Activated CD8-positive, alpha-beta memory T cell treated with anti-CD3 and anti-CD28 coated beads, Interleukin-2, amount 10 ng/mL, durations not matched to agents 7 days and 5 days (primary cell): ENCODE measurements at places on chromosomes 16 and 17. TPM values are rescaled to one million over a fixed set of nuclear protein-coding genes. Genes with fewer than 3 reads are reported as not detected.

The RCVRN gene
- not detected for total RNA-seq

The BORCS6 gene
- total RNA-seq = 16.8 TPM

The DPEP1 gene
- not detected for total RNA-seq

The DBF4B gene
- total RNA-seq = 53.2 TPM

The PNMT gene
- total RNA-seq = not detected

The NKD1 gene
- 2.1 TPM for total RNA-seq

The PRSS53 gene
- 6.6 TPM for total RNA-seq

The KCTD19 gene
- total RNA-seq = 1.1 TPM

The CACNG1 gene
- not detected for total RNA-seq

The EVPL gene
- total RNA-seq = not detected

The CCL8 gene
- not detected for total RNA-seq

The PSMD12 gene
- 52.8 TPM for total RNA-seq

The SEPTIN12 gene
- total RNA-seq = not detected

DNA sequence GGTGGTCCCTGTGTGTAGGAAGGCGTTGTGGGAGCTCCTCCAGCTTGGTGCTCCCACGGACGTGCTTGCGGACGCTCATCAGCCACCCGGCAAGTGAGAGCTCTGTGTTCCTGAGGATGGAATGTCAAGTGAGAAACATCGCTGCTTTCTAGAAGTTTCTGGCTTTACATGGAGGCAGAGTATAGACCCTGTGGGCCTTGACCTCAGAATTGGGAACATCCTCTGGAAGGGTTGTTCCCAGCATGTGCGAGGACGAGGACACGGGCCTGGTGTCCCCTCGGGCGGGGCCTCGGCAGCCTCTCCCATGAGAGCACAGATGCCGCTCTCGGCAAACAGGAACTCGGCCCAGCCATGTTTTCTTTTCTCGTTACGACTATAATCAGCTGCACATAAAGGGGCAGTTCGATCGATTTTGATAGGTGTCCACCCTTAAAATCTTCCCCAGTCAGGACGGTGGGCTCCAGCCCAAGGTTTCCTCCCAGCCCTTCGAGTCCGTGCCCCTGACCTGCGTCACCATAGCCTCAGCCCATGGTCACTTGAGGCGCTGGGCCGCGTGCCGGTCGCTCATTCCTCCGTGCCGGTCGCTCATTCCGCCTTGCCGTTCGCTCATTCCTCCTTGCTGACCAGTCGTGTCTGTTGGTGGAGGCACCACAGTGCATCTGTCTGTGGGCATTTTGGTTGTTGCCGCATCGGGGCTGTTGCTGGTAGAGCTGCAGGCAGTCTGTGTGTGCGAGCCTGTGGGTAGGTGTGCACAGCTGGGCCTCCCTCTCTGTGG, 91.3 kb upstream of the ZNF750 start:
- no peak for DNase-seq
- H3K27me3 ChIP-seq = no peaks in the 10 kb centered on the region
- no peaks in the 10 kb centered on the region for H3K4me1 ChIP-seq

DNA sequence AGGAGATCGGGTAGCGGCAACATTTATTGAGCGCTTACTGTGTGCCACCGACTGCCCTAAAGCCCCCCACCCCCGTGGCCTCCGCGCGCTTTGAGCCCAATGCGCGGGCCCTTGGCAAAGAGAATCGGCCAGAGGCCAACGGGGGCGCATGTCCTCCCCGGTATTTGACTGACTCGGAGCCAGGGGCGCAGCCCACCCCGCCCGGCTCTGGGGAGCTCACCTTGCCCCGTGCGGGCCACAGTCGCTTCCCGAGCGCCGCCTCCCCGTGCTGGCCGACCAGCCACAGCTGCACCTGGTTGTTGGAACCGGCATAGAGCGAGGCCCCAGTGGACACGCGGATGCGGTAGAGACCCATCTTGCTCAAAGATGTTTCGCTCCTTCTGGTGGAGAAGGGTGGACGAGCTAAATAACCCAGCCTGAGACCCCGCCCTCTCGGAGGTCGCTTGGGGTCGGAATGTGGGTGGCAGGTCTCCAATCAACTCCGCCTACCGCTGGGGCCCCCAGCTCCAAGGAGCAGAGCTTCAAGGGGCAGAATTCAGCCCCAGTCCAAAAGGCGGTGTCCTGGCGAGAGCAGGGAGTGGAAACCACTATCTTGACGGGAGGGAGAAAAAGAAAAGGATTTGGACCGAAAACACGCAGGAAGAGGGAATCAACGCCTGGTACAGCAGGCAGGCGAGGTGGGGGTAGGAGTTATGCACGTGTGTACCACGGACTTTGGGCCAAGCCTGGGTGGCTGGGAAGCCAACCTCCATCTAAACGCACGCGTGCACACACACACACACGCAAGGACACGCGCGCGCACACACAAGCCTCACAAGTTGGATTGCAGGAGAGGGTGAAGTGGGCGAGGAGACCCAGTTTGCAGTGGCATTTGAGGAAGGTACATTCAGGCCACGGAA, at the start of gene ALOX15:
Gene ALOX15 (minus strand): TSS at position 382 of the 899 bp plus-strand sequence. CDS start 27 bp downstream, at position 355.
- no peak for DNase-seq
- H3K4me3 ChIP-seq = no peak within 1 kb of the TSS
- H3K4me1 ChIP-seq = peaks cover 21% of the 10 kb centered on the region
- peaks cover 81% of the 10 kb centered on the region for H3K27me3 ChIP-seq

GRCh38 chr16:47033176-47033575, 59.7 kb upstream of the DNAJA2 start:
- peaks cover 4% of the 10 kb centered on the region for H3K4me1 ChIP-seq
- H3K27ac ChIP-seq = no peak overlapping the region
- no peak for DNase-seq
- peaks cover 12% of the 10 kb centered on the region for H3K27me3 ChIP-seq
- no peak overlapping the region for H3K4me3 ChIP-seq
- no peaks in the 10 kb centered on the region for H3K36me3 ChIP-seq

GRCh38 chr17:76134911-76135809, 5.9 kb downstream of the FOXJ1 start:
- H3K27ac ChIP-seq = peak overlapping the region; percentile 35
- H3K4me1 ChIP-seq = peaks cover 19% of the 10 kb centered on the region
- H3K27me3 ChIP-seq = peaks cover 9% of the 10 kb centered on the region
- no peak for DNase-seq
- H3K4me3 ChIP-seq = no peak overlapping the region
- H3K36me3 ChIP-seq = no peaks in the 10 kb centered on the region

GRCh38 chr16:23207485-23207884, 24.9 kb downstream of the SCNN1G start:
- H3K36me3 ChIP-seq = no peaks in the 10 kb centered on the region
- no peaks in the 10 kb centered on the region for H3K4me1 ChIP-seq
- H3K27me3 ChIP-seq = peaks cover 30% of the 10 kb centered on the region
- no peak for DNase-seq

DNA sequence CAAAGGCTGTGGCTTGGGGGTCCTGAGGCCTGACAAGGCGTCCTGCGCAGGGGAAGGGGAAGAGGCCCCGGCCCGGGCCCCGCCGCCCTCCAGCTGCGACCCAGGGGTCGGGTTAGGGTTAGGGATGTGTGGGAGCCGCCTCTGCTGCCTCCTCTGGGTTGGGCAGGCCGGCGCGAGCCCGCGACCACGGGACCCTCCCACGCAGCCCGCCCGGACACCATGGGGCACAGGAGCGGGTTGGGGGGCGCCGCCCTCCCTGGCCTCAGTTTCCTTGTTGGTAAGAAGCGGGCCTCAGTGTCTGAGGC, 386 bp downstream of the CIAO3 start:
- no peaks in the 10 kb centered on the region for H3K27me3 ChIP-seq
- peak; percentile 51 for DNase-seq
- peaks cover 34% of the 10 kb centered on the region for H3K4me1 ChIP-seq
- peak overlapping the region; percentile 57 for H3K27ac ChIP-seq

DNA sequence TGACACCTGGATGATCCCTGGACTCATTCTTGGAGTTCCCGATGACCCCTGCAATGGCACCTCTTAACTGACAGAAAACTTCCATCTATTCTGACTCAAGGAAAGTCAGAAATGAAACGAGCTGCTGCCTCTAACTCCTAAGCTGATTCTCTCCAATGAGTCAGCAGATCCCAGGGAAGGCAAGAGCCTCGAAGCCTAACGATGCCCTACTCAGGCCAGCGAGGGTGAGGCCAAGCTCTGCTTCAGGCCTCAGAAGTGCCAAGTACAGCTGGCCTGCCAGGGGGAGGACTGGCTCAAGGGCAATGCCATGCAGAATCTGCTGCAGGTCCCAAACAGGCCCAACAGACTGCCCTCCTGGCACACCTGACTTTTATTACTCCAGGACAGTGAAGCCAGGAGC, 36.3 kb downstream of the PLXDC1 start:
- H3K27me3 ChIP-seq = no peaks in the 10 kb centered on the region
- H3K36me3 ChIP-seq = no peaks in the 10 kb centered on the region
- DNase-seq = no peak
- no peak overlapping the region for H3K27ac ChIP-seq
- no peaks in the 10 kb centered on the region for H3K4me1 ChIP-seq

GRCh38 chr17:2172077-2172851, 117.4 kb downstream of the HIC1 start:
- no peak overlapping the region for H3K27ac ChIP-seq
- peaks cover 34% of the 10 kb centered on the region for H3K36me3 ChIP-seq
- no peak overlapping the region for H3K4me3 ChIP-seq
- no peaks in the 10 kb centered on the region for H3K27me3 ChIP-seq

GRCh38 chr17:80969674-80970043, 22.0 kb upstream of the CHMP6 start:
- no peak overlapping the region for H3K4me3 ChIP-seq
- peaks cover 5% of the 10 kb centered on the region for H3K36me3 ChIP-seq
- DNase-seq = no peak
- peak overlapping the region; percentile 24 for H3K27ac ChIP-seq
- H3K27me3 ChIP-seq = peaks cover 5% of the 10 kb centered on the region
- peaks cover 14% of the 10 kb centered on the region for H3K4me1 ChIP-seq

DNA sequence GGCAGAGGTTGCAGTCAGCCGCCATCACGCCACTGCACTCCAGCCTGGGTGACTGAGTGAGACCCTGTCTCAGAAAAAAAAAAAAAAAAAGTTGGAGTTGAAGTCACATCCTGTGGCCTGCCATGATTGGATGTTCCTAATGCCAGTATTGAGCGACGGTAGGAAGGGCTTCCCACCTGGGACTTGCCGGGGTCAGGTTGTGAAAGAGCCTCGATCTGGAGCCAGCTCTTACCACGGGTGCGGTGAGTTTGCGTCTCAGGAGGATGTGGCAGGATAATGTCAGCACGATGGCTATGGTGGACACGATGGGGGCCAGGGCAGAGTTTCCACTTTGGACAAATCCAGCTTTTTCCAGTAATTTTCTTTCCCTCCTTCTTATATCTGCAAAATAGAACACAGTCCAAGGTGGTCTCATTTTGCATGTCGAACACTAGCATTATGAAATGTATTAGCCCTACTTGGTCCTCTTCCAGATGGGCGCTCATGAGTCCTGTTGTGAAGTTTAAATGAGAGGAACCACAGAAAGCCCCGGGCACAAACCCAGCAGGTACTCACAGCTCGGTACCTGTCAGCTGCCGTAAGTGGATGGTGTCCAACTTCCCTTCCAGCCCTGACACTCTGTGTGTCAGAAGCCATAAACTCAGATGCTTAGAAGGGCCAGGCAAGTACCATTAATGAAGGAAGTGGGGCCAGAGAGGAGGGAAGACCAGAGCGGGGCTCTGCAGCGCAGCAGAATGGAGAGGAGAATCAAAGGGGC, 22.2 kb downstream of the ABCC12 start:
- H3K27me3 ChIP-seq = peaks cover 3% of the 10 kb centered on the region
- H3K4me1 ChIP-seq = no peaks in the 10 kb centered on the region
- H3K27ac ChIP-seq = no peak overlapping the region
- no peaks in the 10 kb centered on the region for H3K36me3 ChIP-seq

- no peaks in the 10 kb centered on the region for H3K36me3 ChIP-seq
- peaks cover 3% of the 10 kb centered on the region for H3K27me3 ChIP-seq
- H3K4me1 ChIP-seq = no peaks in the 10 kb centered on the region
- H3K27ac ChIP-seq = no peak overlapping the region
- DNase-seq = no peak
Measured at GRCh38 chr16:54585998-54586340, 299.4 kb upstream of the IRX3 start.

DNA sequence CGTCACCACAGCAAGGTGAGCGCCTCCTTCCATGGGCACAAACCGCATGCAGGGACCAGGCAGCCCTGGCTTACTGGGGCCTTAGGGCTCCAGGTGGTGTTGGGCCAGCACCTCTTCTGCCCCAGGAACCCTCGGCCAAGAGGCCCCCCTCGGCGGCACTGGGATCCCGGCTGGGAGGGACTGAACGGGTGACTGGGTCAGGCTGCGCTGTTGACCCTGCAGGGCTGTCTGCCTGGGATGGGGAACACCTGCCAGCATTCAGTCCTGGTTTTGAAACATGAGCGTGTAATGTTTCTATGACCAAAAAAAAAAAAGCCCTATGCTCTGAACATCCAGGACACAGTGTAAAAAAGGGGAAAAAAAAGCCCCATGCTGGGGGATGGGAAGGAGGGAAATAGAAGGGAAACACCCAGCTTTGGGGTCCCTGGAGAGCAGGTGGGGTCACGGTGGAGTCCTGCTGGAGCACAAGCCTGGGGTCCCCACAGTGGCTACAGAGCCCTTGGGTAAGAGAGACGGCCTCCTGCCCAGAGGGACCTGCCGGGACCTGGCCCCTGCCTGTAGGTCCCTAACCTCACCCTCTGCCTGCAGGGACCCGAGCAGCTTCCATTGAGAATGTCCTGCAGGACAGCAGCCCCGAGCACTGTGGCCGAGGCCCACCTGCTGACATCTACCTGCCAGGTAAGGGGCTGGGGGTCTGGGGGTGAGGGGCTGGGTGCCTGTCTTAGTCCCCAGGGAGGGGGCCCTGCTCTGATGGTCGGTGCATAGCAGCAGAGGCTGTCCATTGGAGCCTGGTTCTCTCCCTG, 9.9 kb upstream of the NUDT16L1 start:
- no peak overlapping the region for H3K27ac ChIP-seq
- peaks cover 1% of the 10 kb centered on the region for H3K4me1 ChIP-seq
- no peak for DNase-seq
- no peak overlapping the region for H3K4me3 ChIP-seq
- no peaks in the 10 kb centered on the region for H3K27me3 ChIP-seq
- peaks cover 8% of the 10 kb centered on the region for H3K36me3 ChIP-seq

GRCh38 chr17:48444516-48445247, 14.7 kb upstream of the SKAP1 start:
- DNase-seq = peak; percentile 76
- peaks cover 69% of the 10 kb centered on the region for H3K4me1 ChIP-seq
- peaks cover 9% of the 10 kb centered on the region for H3K36me3 ChIP-seq
- H3K27me3 ChIP-seq = no peaks in the 10 kb centered on the region
- H3K27ac ChIP-seq = peak overlapping the region; percentile 83
